ENCODE measurements at places on chromosomes 6 and 20.
A peak's percentile ranks its signal among the peaks of the same experiment; 100 is the strongest.

- peaks cover 24% of the 10 kb centered on the region for H3K36me3 ChIP-seq
- H3K4me1 ChIP-seq, result peaks cover 6% of the 10 kb centered on the region
- H3K27me3 ChIP-seq, result no peaks in the 10 kb centered on the region
- no peak overlapping the region for H3K27ac ChIP-seq
Measured at GRCh38 chr6:36980876-36981619, 4.9 kb downstream of the MTCH1 start.

DNA sequence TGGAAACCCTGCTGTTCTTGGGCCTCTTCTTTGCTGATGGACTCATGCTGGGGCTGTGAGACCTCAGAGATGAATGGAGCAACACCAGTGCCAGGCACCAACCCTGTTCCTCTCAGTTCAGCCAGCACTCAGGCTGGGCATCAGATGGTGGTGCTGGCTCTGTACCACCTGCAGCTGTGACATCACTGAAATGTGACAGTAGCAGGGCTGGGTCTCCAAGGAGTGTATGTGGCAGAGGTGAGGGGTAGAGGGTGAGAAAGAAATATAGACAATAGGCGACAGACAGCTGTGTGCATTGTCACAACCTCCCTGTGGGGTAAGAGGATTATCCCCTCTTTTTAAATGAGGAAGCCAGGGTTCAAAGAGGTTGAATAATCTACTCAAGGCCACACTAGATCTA lies at the start of gene TP53TG5:
Gene TP53TG5 (minus strand): TSS at position 135 of the 400 bp plus-strand sequence. CDS start 89 bp downstream, at position 46.
- H3K4me1 ChIP-seq, result peaks cover 7% of the 10 kb centered on the region
- no peaks in the 10 kb centered on the region for H3K36me3 ChIP-seq
- no peak within 1 kb of the TSS for H3K4me3 ChIP-seq
- no peak for DNase-seq

GRCh38 chr6:108799354-108799717 lies 48.9 kb upstream of the ARMC2 start:
- no peaks in the 10 kb centered on the region for H3K36me3 ChIP-seq
- no peak overlapping the region for H3K27ac ChIP-seq
- DNase-seq, result no peak
- H3K27me3 ChIP-seq, result no peaks in the 10 kb centered on the region

DNA sequence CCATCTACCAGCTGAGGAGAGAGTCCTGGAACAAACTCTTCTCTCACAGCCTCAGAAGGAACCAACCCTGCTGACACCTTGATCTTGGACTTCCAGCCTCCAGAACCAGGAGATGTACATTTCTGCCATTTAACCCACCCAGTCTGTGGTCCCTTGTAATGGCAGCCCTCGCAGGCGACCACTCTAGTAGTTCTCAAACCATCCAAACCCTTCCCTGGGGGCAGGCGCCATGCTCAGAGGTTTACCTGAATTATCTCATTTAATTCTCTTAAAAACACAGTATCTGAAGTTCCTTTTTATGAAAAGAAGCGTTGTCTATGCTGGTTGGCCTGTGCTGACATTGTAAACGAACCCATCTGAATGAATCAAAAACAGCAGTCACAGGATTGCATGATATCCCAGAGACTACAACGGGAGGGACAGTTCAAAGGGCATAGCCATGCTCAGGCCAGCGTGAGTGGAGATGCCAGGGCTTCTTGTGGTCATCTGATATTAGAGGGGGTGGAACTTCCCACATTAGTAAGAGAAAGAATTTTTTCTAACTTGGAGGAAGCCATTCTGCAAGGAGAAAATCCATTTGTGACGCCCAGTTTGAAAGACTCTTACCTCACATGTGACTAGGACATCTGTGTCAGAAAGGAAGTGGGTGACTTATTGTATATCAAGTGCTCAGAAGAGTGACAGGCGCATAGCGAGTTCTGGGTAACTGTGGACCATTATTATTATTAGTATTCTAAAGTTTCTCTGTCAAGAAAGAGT lies 17.2 kb upstream of the TAGAP start:
- H3K4me1 ChIP-seq, result no peaks in the 10 kb centered on the region
- no peak for DNase-seq
- no peaks in the 10 kb centered on the region for H3K36me3 ChIP-seq
- no peak overlapping the region for H3K27ac ChIP-seq
- no peaks in the 10 kb centered on the region for H3K27me3 ChIP-seq
- H3K4me3 ChIP-seq, result no peak overlapping the region

DNA sequence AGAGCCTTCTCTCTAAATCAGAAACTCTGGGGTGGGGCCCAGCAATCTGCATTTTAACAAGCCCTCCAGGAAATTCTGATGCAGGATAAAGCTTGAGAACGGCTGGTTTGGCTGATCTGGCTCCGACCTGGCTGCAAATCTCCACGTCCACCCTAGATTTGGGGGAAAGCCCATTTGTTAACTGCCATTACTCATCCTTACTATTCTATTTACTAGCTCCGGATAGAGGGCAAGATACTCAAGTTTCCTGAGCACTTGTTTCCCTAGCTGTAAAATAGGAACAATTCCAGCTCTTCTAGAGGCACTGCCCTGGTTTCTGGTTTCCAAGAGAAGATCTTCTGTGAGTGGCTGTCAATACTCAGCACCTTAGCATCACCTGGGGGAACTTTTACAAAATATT lies 44.4 kb downstream of the DAAM2 start:
- no peaks in the 10 kb centered on the region for H3K27me3 ChIP-seq
- DNase-seq, result no peak
- H3K4me1 ChIP-seq, result peaks cover 47% of the 10 kb centered on the region
- H3K27ac ChIP-seq, result peak overlapping the region; percentile 63

GRCh38 chr20:62359043-62359490 lies 8.0 kb downstream of the LAMA5 start:
- no peaks in the 10 kb centered on the region for H3K36me3 ChIP-seq
- DNase-seq, result no peak
- H3K4me3 ChIP-seq, result no peak overlapping the region
- H3K27me3 ChIP-seq, result no peaks in the 10 kb centered on the region

Data from ascending aorta (tissue), 2 donors.